ENCODE measurements at places on chromosomes 5 and 9. TPM values are rescaled to one million over a fixed set of nuclear protein-coding genes. Genes with fewer than 3 reads are reported as not detected.

The PTPDC1 gene
- total RNA-seq = 7.2 TPM

The MYOT gene
- not detected for total RNA-seq

The DRD1 gene
- not detected for total RNA-seq

The GDNF gene
- total RNA-seq = 0.47 TPM

The SCAI gene
- 21.2 TPM for total RNA-seq

The FOXD4L6 gene
- total RNA-seq = not detected

The SHISAL2B gene
- total RNA-seq = 0.51 TPM

The OSMR gene
- total RNA-seq = 0.19 TPM

The BTNL3 gene
- total RNA-seq = not detected

The QRFP gene
- total RNA-seq = not detected

The RASEF gene
- total RNA-seq = 14.1 TPM

The FAXDC2 gene
- 14.8 TPM for total RNA-seq

DNA sequence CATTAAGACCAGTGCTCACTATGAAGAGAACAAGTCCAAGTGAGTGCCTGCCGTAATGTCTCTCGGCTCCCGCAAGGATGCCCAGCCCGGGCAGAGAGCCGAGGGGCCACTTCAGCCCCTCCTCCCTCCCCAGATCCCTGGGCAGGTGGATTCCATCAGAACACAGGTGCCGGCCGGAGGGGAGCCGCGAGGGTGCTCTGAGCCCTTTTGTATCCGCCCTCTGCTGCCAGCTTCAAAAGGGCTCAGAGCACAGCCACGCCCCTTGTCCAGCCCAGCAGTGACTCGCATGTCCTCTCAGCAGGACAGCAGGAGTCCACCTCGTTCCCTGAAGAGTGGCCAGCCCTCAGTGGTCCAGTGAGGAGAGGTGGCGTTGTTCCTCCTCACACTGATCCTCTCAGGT lies 43.9 kb downstream of the CYFIP2 start:
- H3K36me3 ChIP-seq = peaks cover 8% of the 10 kb centered on the region
- H3K4me1 ChIP-seq = no peaks in the 10 kb centered on the region
- DNase-seq = no peak
- no peak overlapping the region for H3K27ac ChIP-seq

GRCh38 chr5:149117970-149118369 lies 23.3 kb upstream of the ABLIM3 start:
- no peak for DNase-seq
- H3K4me1 ChIP-seq = no peaks in the 10 kb centered on the region
- H3K36me3 ChIP-seq = no peaks in the 10 kb centered on the region
- H3K27ac ChIP-seq = no peak overlapping the region
- peaks cover 16% of the 10 kb centered on the region for H3K27me3 ChIP-seq
- H3K4me3 ChIP-seq = no peak overlapping the region

DNA sequence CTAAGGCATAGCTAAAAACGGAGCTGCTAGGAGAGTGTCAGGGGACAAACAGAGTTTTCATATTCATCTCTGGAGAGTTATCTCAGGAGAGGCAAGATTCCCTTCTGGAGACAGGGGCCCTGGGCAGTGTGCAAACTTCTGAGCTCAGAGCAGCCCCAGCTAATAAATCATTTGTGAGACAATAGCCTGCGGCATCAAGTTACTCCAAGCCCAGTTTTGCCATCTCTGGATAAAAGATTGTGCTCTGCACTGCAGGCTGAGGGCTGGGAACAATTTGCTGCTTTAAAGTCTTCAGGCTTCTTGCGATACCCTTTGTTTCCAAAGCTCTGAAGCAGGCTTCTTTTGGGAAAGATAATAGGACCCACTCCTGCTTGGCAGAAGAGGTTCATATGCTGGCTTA lies 164.3 kb upstream of the BRINP1 start:
- H3K4me1 ChIP-seq = no peaks in the 10 kb centered on the region
- no peaks in the 10 kb centered on the region for H3K27me3 ChIP-seq
- H3K27ac ChIP-seq = no peak overlapping the region
- H3K4me3 ChIP-seq = no peak overlapping the region

DNA sequence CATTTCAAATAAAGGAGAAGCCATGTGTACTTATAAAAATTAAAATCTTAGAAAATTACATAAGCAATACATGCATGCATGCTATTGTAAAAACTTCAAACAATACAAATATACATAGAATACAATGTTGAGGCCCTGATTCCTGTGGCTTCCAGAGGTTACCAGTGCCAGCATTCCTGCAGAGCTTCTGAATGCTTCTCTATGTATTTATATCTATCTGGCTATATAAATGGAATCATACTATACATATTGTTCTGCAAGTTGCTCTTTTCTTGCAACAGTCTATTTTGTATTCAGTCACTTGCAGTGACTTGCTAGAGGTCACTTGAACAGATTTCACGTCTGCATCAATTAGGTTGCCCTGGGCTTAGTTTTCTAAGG lies 3.2 kb upstream of the IL12B start:
- H3K4me1 ChIP-seq = no peaks in the 10 kb centered on the region
- no peaks in the 10 kb centered on the region for H3K36me3 ChIP-seq

- H3K27ac ChIP-seq = no peak overlapping the region
- no peaks in the 10 kb centered on the region for H3K27me3 ChIP-seq
- no peak for DNase-seq
- H3K4me1 ChIP-seq = peaks cover 3% of the 10 kb centered on the region
- no peak overlapping the region for H3K4me3 ChIP-seq
Measured at GRCh38 chr5:121251954-121252353, 599.7 kb upstream of the FTMT start.

- no peak overlapping the region for H3K27ac ChIP-seq
- H3K4me1 ChIP-seq = no peaks in the 10 kb centered on the region
- no peaks in the 10 kb centered on the region for H3K36me3 ChIP-seq
- no peaks in the 10 kb centered on the region for H3K27me3 ChIP-seq
- H3K4me3 ChIP-seq = no peak overlapping the region
Measured at GRCh38 chr5:31913808-31914207, 260.3 kb downstream of the GOLPH3 start.

GRCh38 chr9:134545215-134545542 lies 96.4 kb upstream of the COL5A1 start:
- DNase-seq = no peak
- H3K27me3 ChIP-seq = peaks cover 12% of the 10 kb centered on the region
- peaks cover 4% of the 10 kb centered on the region for H3K4me1 ChIP-seq
- no peaks in the 10 kb centered on the region for H3K36me3 ChIP-seq

- H3K36me3 ChIP-seq = no peaks in the 10 kb centered on the region
- H3K27me3 ChIP-seq = no peaks in the 10 kb centered on the region
- no peaks in the 10 kb centered on the region for H3K4me1 ChIP-seq
- H3K4me3 ChIP-seq = no peak overlapping the region
- no peak overlapping the region for H3K27ac ChIP-seq
Measured at GRCh38 chr5:110053205-110053604, 363.5 kb downstream of the MAN2A1 start.

GRCh38 chr9:1335174-1335573 lies 285.0 kb downstream of the DMRT2 start:
- H3K4me1 ChIP-seq = no peaks in the 10 kb centered on the region
- H3K36me3 ChIP-seq = no peaks in the 10 kb centered on the region
- DNase-seq = no peak
- no peak overlapping the region for H3K27ac ChIP-seq
- peaks cover under 1% of the 10 kb centered on the region for H3K27me3 ChIP-seq
- no peak overlapping the region for H3K4me3 ChIP-seq

- no peak for DNase-seq
- H3K4me1 ChIP-seq = peaks cover 4% of the 10 kb centered on the region
- no peak overlapping the region for H3K27ac ChIP-seq
- H3K36me3 ChIP-seq = no peaks in the 10 kb centered on the region
- H3K4me3 ChIP-seq = no peak overlapping the region
Measured at GRCh38 chr9:18330401-18331309, 143.3 kb upstream of the ADAMTSL1 start.

GRCh38 chr9:104256031-104256695 lies 162.1 kb downstream of the SMC2 start:
- H3K27me3 ChIP-seq = no peaks in the 10 kb centered on the region
- no peak overlapping the region for H3K4me3 ChIP-seq
- H3K4me1 ChIP-seq = peaks cover 7% of the 10 kb centered on the region

- peaks cover 9% of the 10 kb centered on the region for H3K36me3 ChIP-seq
- H3K4me1 ChIP-seq = no peaks in the 10 kb centered on the region
- no peak for DNase-seq
- no peak overlapping the region for H3K4me3 ChIP-seq
Measured at GRCh38 chr5:78803353-78803752, 154.8 kb upstream of the LHFPL2 start.

GRCh38 chr5:96726802-96727201 lies 64.6 kb downstream of the CAST start:
- no peak overlapping the region for H3K27ac ChIP-seq
- peaks cover 3% of the 10 kb centered on the region for H3K4me1 ChIP-seq
- peaks cover 10% of the 10 kb centered on the region for H3K36me3 ChIP-seq
- H3K27me3 ChIP-seq = no peaks in the 10 kb centered on the region
- H3K4me3 ChIP-seq = no peak overlapping the region
- no peak for DNase-seq

DNA sequence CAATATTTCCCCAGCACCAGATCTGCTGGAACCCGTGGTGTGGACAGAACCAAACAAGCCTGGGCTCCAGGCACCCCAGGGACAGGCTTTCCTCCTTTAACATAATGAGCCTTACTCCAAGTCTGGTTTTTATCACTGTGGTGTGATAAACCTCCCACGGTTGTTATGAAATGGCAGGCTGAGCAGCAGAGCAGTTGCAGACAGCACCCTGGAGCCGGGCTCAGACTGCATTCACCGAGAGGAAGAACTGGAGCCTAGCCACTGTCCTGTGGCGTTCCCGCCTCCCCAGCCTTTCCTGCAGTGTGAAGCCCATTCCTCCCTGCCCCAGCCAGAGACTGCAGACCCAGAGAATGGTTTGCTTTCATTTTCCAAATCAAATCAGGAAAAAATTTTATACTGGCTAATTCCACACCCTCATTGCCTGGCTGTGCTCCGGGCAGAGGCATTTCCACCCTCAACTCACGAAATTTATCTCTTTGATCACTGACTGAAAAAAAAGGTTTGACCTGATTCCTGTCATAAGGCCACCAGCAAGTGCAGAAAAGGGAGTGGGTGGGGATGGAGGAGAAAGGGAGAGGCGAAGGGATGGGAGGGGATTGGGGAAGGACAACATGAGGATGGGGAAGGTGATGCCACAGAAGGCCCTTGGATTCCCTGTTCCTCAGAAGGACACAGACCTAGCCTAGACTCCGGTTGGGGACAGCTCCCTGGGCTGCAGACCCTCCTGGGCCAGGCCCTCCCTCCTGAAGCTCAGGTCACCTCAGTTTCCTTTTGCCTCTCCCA lies 18.9 kb downstream of the IPPK start:
- no peaks in the 10 kb centered on the region for H3K27me3 ChIP-seq
- no peak overlapping the region for H3K27ac ChIP-seq
- peaks cover 25% of the 10 kb centered on the region for H3K36me3 ChIP-seq
- no peaks in the 10 kb centered on the region for H3K4me1 ChIP-seq

GRCh38 chr5:57036761-57037160 lies 84.8 kb upstream of the MIER3 start:
- H3K27me3 ChIP-seq = peaks cover 4% of the 10 kb centered on the region
- H3K36me3 ChIP-seq = no peaks in the 10 kb centered on the region
- no peak for DNase-seq
- H3K27ac ChIP-seq = no peak overlapping the region
- peaks cover 6% of the 10 kb centered on the region for H3K4me1 ChIP-seq

- no peak overlapping the region for H3K4me3 ChIP-seq
- H3K27me3 ChIP-seq = no peaks in the 10 kb centered on the region
- H3K4me1 ChIP-seq = peaks cover 9% of the 10 kb centered on the region
Measured at GRCh38 chr5:80866371-80866770, 93.8 kb upstream of the RASGRF2 start.

- H3K36me3 ChIP-seq = peaks cover 1% of the 10 kb centered on the region
- H3K27me3 ChIP-seq = no peaks in the 10 kb centered on the region
- H3K4me1 ChIP-seq = peaks cover 1% of the 10 kb centered on the region
- no peak overlapping the region for H3K4me3 ChIP-seq
- DNase-seq = no peak
Measured at GRCh38 chr5:147388184-147389108, 121.4 kb downstream of the DPYSL3 start.

- no peaks in the 10 kb centered on the region for H3K27me3 ChIP-seq
- H3K4me1 ChIP-seq = no peaks in the 10 kb centered on the region
- no peak overlapping the region for H3K4me3 ChIP-seq
- DNase-seq = no peak
- peak overlapping the region; percentile 52 for H3K27ac ChIP-seq
- H3K36me3 ChIP-seq = peaks cover 19% of the 10 kb centered on the region
Measured at GRCh38 chr5:10265245-10266109, 15.4 kb downstream of the CCT5 start.

DNA sequence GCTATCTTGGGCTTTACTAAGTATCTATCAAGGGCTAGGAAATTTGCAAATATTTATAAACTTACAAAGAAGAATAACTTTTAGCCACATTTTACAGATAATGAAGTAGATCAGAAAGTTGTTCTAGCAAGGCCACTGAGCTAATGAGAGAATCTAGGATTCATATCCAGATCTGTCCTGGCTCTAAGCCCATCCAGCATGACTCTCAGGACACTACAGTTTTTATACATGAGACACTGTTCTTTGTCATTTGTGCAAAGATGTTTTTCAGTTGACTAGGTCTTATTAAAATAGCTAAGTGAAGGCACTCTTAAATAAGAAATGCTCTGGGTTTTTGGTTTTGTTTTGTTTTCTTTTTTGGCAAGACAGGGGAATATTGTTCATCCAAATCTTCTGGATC lies 273.1 kb downstream of the GABRB2 start:
- H3K4me3 ChIP-seq = no peak overlapping the region
- no peaks in the 10 kb centered on the region for H3K36me3 ChIP-seq
- H3K27me3 ChIP-seq = no peaks in the 10 kb centered on the region
- DNase-seq = no peak

- H3K36me3 ChIP-seq = no peaks in the 10 kb centered on the region
- no peak for DNase-seq
- H3K4me3 ChIP-seq = no peak overlapping the region
- H3K27ac ChIP-seq = peak overlapping the region; percentile 85
- peaks cover 22% of the 10 kb centered on the region for H3K4me1 ChIP-seq
Measured at GRCh38 chr5:59562756-59563389, 330.7 kb downstream of the PDE4D start.

- no peak for DNase-seq
- H3K27me3 ChIP-seq = peaks cover 14% of the 10 kb centered on the region
- H3K4me3 ChIP-seq = no peak overlapping the region
Measured at GRCh38 chr9:86807367-86807976, 139.8 kb downstream of the GAS1 start.

DNA sequence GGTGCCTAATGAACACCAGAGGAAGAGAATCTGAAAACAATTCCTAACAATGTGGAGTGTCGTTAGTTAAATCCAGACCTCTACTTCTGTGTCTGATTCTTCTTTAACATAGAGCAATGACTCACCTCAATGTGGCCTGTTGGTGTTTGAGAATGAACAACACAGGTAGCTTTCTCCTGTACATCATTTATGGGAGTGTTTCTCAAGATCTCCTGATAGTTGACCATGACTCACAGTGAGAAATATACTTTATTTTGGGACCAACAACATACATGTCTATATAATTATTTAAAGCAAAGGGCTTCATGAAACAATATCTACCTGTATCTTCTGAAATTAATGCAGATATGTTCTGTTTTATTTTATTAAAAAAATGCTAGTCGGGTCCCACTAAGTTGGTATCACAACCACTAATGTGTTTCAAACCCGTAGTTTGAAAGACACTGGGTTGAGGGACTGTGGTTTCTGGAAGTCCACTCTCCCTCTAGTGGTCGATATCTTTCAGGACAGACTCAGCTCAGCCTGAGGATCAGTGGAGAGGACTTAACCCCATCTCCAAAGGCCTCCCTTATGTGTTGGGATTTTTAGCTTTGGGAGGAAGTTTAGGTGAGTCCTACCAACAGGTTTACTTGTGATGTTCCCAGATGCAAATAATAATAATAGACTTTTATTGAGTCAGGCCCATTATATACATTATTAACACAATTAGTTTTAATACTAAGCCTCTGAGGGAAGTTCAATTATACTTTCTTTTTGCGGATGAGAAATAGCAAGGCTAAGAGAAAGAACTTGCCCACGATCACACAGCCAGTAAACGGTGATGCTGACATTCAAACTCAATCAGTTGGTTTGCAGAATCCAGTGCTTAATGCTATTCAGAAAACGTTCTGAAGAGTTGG lies 70.0 kb upstream of the KLF9 start:
- peaks cover 16% of the 10 kb centered on the region for H3K4me1 ChIP-seq
- no peaks in the 10 kb centered on the region for H3K36me3 ChIP-seq
- peaks cover 5% of the 10 kb centered on the region for H3K27me3 ChIP-seq
- H3K4me3 ChIP-seq = no peak overlapping the region
- no peak for DNase-seq
